ENCODE measurements at places on chromosomes 3 and 15.
A peak's percentile ranks its signal among the peaks of the same experiment; 100 is the strongest.

DNA sequence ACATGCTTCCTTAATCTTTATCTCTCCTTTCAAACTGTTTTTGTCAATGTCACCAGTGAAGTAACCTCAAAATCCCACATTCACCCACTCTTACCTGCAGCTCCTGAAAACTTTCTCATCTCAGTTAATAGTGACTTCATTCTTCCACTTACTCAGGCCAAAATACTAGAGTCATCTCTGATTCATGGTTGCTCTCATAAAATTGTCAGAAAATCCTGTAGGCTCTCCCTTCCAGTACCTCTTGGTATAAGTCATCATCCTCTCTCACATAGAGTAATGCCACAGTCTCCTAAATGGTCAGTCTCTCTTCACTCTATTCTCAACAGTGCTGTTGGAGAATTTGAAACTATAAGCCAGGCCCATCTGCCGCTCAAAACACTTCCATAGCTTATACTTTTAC lies 34.9 kb upstream of the POU1F1 start:
- H3K27me3 ChIP-seq, result no peaks in the 10 kb centered on the region
- no peaks in the 10 kb centered on the region for H3K36me3 ChIP-seq
- no peak for DNase-seq
- H3K4me1 ChIP-seq, result no peaks in the 10 kb centered on the region
- no peak overlapping the region for H3K27ac ChIP-seq

GRCh38 chr3:32592696-32593353 lies 22.2 kb upstream of the DYNC1LI1 start:
- H3K4me3 ChIP-seq, result peak overlapping the region; percentile 49
- peaks cover 57% of the 10 kb centered on the region for H3K4me1 ChIP-seq
- peaks cover 30% of the 10 kb centered on the region for H3K27me3 ChIP-seq
- H3K36me3 ChIP-seq, result no peaks in the 10 kb centered on the region
- H3K27ac ChIP-seq, result no peak overlapping the region

DNA sequence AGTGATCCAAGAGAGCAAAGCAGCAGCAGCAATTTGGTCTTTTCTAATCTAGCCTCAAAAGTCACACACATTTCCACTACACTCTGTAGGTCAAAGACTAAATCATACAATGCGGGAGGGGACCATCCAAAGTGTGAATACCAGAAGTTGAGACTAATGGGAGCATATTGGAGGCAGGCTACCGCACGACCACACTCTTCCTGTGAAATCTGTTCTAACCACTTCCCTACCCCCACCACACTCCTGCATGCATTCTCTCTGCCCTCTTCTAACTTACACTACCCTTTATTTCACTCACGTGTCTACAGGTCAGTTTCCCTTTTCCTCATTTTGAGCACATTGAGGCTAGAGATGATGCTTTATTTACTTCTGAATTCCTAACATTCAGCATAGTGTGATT lies 23.7 kb upstream of the PRTG start:
- no peak overlapping the region for H3K4me3 ChIP-seq
- peaks cover 51% of the 10 kb centered on the region for H3K4me1 ChIP-seq
- H3K27me3 ChIP-seq, result no peaks in the 10 kb centered on the region

- peak overlapping the region; percentile 82 for H3K27ac ChIP-seq
- peaks cover 4% of the 10 kb centered on the region for H3K4me1 ChIP-seq
- no peak overlapping the region for H3K4me3 ChIP-seq
- no peaks in the 10 kb centered on the region for H3K27me3 ChIP-seq
- H3K36me3 ChIP-seq, result peaks cover 13% of the 10 kb centered on the region
- DNase-seq, result no peak
Observed at GRCh38 chr3:47407896-47408838, 27.3 kb downstream of the PTPN23 start.

DNA sequence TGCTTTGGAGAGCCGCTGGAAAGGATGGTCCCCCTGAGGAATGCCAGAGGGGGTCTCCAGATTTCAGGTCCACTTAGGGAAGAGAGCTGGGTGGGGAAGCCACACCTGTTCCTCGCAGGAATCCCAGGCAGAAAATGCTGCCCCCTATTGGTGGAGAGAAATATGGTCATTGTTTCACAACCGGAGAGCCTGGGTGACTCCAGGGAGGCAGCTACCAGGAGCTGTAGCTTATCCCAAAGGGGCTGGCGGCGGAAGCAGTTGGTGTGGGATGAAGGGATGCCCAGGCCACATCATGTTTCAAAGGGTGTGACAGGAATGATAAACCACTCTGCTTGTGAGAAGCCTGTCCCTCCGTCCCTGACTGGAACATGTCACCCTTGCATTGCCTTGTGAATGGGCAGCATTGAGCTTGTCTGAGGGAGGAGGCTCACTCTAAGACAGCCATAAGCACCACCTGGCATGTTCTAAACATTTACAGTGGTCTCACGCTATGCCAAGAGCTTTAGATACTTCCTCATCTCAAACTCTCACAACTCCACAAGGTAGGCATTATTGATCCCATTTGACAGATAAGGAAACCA lies 34.5 kb downstream of the POMGNT2 start:
- H3K4me3 ChIP-seq, result no peak overlapping the region
- peaks cover 7% of the 10 kb centered on the region for H3K27me3 ChIP-seq
- DNase-seq, result no peak
- H3K36me3 ChIP-seq, result no peaks in the 10 kb centered on the region
- H3K4me1 ChIP-seq, result no peaks in the 10 kb centered on the region
- H3K27ac ChIP-seq, result no peak overlapping the region

DNA sequence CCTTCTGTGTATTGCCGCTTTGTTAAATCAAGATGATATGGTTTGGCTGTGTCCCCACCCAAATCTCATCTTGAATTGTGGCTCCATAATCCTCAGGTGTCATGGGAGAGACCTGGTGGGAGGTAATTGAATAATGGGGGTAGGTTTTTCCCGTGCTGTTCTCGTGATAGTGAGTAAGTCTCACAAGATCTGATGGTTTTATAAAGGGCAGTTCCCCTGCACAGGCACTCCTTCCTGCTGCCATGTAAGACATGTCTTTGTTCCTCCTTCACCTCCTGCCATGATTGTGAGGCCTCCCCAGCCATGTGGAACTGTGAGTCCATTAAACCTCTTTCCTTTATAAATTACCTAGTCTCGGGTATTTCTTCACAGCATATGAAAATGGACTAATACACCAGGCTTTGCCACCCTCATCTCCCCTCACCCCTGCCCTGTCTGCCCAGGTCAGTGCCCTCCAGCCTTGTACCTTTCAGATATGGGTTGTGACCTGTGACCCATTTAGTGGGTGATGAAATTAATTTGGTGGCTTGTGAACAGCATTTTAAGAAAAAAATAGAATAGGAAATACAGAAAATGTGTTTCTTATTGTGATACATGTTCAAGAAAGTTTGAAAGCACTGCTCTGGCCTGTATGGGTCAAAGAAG lies 56.1 kb upstream of the MCF2L2 start:
- H3K36me3 ChIP-seq, result no peaks in the 10 kb centered on the region
- H3K27me3 ChIP-seq, result peaks cover 12% of the 10 kb centered on the region
- no peak for DNase-seq
- H3K4me1 ChIP-seq, result peaks cover 44% of the 10 kb centered on the region
- no peak overlapping the region for H3K4me3 ChIP-seq

- H3K27me3 ChIP-seq, result peaks cover 59% of the 10 kb centered on the region
- H3K27ac ChIP-seq, result no peak overlapping the region
- DNase-seq, result no peak
- no peaks in the 10 kb centered on the region for H3K36me3 ChIP-seq
Observed at GRCh38 chr3:11001658-11002021, 9.1 kb downstream of the SLC6A1 start.

GRCh38 chr3:87173776-87174175 lies 53.3 kb upstream of the CHMP2B start:
- H3K36me3 ChIP-seq, result no peaks in the 10 kb centered on the region
- no peak for DNase-seq
- no peak overlapping the region for H3K4me3 ChIP-seq

- H3K27ac ChIP-seq, result no peak overlapping the region
- no peak for DNase-seq
- H3K36me3 ChIP-seq, result peaks cover 36% of the 10 kb centered on the region
- no peaks in the 10 kb centered on the region for H3K27me3 ChIP-seq
Observed at GRCh38 chr15:76648732-76649444, 256.3 kb downstream of the SCAPER start.

DNA sequence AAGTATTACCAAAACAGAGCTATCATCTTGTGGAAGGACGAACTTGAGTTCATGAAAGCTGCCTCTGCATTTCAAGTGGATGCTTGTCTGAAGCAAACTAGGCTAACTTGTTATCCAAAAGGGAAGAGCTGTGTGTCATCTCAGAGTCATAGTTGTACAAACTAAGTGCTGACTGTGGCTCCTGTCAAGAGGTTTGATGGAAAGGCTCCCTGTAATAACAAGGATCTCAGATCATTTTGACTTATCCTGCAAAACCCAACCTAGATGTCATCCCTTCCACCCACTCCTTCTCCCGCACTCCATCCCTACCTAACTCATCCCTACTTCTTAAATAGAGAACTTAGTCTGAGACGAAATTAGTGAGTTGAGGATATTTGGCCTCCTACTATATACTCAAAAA lies 110.8 kb downstream of the NR2E3 start:
- no peak for DNase-seq
- H3K4me1 ChIP-seq, result peaks cover 2% of the 10 kb centered on the region
- no peaks in the 10 kb centered on the region for H3K27me3 ChIP-seq
- H3K4me3 ChIP-seq, result no peak overlapping the region
- no peaks in the 10 kb centered on the region for H3K36me3 ChIP-seq

GRCh38 chr3:102577082-102577789 lies 142.4 kb downstream of the ZPLD1 start:
- H3K4me1 ChIP-seq, result no peaks in the 10 kb centered on the region
- H3K4me3 ChIP-seq, result no peak overlapping the region
- no peaks in the 10 kb centered on the region for H3K36me3 ChIP-seq
- H3K27me3 ChIP-seq, result no peaks in the 10 kb centered on the region
- no peak overlapping the region for H3K27ac ChIP-seq

GRCh38 chr15:44706946-44707636 lies 4.0 kb downstream of the PATL2 start:
- peaks cover 15% of the 10 kb centered on the region for H3K27me3 ChIP-seq
- peaks cover 13% of the 10 kb centered on the region for H3K4me1 ChIP-seq
- H3K27ac ChIP-seq, result no peak overlapping the region
- no peak for DNase-seq
- H3K4me3 ChIP-seq, result no peak overlapping the region
- H3K36me3 ChIP-seq, result no peaks in the 10 kb centered on the region

DNA sequence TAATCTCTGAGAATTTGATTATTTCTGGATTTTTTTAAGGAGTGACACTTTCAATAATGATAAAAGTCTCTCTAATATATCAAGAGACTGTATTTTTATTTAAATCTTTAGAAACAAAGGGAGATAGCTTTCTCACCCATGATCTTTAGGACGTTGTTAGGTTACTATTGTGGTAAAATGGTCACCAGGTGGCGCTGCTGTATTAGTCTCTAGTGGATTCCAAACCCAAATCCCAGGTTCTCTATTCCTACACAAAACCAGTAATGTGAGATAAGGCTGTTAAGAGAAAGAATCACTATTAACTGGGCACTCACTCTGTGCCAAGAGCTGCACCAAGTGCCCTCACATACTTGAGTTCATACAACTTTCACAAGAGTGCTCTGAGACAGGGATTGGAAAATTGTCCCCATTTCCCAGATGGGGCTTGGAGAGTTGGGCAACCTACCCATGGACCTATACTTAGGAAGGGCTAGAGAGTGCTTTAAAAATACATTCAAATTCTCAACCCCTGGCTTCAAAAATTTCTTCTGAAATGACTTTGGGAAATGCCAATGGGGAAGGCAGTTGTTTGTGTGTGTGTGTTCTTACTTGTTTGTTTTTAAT lies 593.4 kb upstream of the TGFBR2 start:
- no peaks in the 10 kb centered on the region for H3K27me3 ChIP-seq
- DNase-seq, result peak; percentile 73
- no peaks in the 10 kb centered on the region for H3K36me3 ChIP-seq
